ENCODE measurements at places on chromosomes 16 and 17. TPM values are rescaled to one million over a fixed set of nuclear protein-coding genes. Genes with fewer than 3 reads are reported as not detected.

CDRT15L2 gene
- not detected for total RNA-seq

DPEP3 gene
- total RNA-seq: not detected

PPP1R27 gene
- total RNA-seq: under 0.01 TPM

PRAC2 gene
- total RNA-seq: not detected

- DNase-seq: no peak
Measured at GRCh38 chr16:38941-39892, 14.2 kb downstream of the POLR3K start.

DNA sequence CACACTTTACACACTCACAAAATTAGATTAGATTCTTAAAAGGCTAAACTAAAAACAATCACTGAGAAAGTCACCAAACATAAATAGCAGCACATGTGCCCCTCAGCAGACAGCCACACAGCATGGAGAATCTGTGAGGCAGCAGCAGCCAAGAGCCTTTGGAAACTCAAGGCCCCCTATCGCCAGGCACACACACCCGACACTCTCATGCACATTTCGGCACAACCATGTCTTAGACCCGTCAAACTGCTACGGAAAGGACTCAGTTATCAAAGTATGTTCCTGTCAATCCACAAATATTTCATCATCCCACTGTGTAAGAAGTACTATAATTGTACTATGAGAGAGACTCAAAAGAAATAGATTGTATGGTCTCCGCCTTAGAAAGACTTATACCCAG is 20.9 kb downstream of the UBE2O start:
- DNase-seq: no peak

DNA sequence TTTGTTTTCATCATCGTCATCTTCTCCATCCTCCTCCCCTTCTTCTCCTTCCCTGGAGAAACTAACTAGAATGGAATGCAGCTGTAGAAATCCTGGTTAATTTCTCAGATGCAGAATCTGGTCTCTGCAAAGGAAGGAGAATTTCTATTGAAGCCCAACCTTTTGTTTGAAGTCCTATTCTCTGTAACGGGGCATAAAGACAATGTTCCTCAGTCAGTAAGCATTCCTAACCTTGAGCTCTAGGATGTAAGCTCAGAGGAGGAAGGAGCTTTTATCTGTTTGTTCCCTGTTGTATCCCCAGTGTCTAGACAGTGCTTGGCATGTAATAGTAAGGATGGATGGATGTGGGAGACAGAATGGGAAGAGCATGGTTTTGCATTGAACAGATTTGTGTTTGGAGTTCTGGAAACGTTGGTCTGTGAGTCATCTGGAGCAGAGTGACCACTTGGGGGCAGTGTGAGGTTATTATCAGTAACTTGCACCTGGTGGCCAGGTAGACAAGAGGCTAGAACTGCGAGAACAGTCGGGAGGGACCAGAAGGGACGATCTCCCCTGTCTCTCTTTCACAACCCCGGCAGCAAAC is 363.7 kb downstream of the SNX29 start:
- peak; percentile 20 for DNase-seq

DNA sequence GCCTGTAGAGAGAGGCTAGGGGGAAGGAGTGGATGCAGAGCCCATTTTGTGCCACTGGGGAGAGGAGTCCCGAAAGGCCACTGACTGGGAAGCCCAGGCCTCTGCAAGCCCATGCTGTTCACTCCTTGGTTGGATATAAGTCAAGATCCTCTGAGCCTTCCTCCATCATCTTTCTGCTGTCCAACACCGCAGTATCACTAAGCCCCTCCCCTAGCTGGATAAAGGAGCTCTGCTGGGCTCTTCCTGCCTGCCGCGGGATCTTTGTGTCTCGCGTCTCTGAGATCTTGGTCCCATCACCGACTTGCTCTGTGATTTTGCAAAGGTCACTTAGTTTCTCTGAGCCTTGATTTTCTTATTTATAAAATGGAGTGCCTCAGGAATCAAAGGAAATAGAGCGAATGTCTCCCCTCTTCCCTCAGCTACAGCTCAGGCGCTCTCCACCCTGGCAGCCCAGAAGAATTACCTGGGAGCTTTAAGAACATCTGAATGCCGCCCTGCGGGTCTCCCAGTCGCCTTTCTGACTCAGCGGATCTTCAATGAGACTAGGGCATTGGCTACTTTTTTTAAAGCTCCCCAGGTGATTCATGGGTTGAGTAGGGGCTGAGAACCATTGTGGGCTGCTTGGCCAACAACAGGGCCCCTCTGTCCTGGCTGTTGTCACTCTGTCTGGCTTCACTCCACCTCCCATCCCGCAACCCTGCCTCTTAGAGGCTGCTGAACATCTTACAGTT is 25.2 kb upstream of the TMEM220 start:
- DNase-seq: no peak

- no peak for DNase-seq
Measured at GRCh38 chr16:21619765-21620425, 20.5 kb downstream of the METTL9 start.

Data from fibroblast of lung (primary cell).